ENCODE measurements at places on chromosomes 5 and 9.

DNA sequence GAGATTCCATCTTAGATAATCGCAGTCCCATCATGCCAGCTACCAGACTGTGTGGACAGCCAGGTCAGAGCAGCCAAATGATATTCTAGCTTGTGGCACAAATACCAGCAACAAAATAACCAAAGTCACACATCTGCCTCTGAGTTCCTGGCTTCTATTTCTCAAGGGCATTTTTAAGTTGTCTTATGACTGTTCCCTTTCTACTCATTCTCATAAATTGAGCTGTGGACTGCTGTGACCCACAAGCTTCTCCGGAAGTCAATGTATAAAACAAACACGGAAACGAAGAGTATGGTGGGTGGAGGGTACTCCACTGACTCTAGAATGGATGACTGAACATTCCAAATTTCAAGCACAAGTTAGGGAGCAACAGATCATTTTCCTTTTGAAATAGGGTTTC is 43.9 kb downstream of the PDCD1LG2 start:
- no peak for DNase-seq

DNA sequence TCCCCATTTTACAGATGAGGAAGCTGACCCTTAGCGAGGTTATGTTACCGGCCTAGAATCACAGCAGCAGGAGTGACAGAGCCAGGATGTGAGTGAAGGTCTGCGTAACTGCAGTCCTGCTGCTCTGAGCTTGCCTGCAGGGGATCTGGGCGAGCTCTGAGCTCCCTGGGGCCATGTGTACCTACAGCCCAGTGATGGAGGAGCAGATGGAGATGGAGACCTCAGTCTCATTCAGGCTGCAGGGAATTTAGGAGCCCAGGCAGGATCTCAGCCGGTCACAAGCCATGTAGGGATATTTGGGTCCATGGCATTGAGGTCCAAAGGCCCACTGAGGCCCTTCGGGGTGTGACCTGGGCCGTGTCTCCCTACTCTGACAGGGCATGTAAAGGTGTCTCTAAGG is 170.6 kb downstream of the CACNA1B start:
- DNase-seq = no peak

- DNase-seq = no peak
Measured at GRCh38 chr9:97321691-97322090, 14.2 kb downstream of the CCDC180 start.

DNA sequence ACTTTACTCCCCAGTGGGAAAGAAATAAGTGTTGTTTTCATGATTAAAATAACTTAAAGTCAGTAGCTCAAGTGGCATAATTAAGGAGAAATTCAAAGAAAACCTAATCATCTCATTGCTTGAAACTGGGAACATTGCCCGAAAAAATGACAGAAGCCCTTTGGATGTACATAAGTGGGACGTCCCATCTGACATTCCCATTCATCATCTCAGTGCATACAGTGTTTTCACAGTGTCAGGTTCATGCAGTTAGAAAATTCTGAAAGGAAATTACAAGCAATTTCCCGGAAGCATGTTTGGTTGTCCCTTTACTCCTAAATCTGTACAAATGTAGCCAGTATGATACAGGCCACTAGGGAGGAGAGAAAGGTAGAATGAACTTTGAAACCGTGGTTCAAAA is 95.6 kb downstream of the ADAMTS16 start:
- no peak for DNase-seq

GRCh38 chr5:172477466-172477865 is 23.1 kb upstream of the SH3PXD2B start:
- DNase-seq = no peak

DNA sequence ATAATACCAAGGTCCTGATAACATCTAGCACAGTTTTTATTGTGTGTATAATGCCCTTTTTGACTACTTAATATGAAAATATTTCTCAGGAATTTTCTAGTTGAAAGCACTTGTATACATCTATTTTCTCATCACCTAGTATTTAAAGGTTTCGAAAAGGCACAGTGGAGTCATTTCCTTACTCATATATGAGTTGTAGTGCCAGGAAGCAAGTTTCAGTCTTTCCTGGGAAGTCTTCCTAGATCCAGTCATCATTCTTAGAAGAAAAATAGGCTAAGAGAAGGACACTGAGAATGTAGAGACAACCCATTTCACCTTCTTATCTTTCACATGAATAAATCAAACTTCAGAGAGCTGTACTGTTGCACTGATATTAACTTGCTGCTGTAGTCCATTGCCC is 70.2 kb downstream of the SLC25A46 start:
- DNase-seq = no peak

- DNase-seq = peak; percentile 41
Measured at GRCh38 chr9:121350993-121351561, 19.0 kb downstream of the STOM start.

- no peak for DNase-seq
Measured at GRCh38 chr5:107651325-107651724, 19.4 kb downstream of the EFNA5 start.
